Stimulated activated CD4-positive, alpha-beta T cell treated with anti-CD3 and anti-CD28 coated beads, Interleukin-1b, Interleukin-23, amount 100 ng/mL, for 48 hours (primary cell): ENCODE measurements at places on chromosomes 7 and 10.

DNA sequence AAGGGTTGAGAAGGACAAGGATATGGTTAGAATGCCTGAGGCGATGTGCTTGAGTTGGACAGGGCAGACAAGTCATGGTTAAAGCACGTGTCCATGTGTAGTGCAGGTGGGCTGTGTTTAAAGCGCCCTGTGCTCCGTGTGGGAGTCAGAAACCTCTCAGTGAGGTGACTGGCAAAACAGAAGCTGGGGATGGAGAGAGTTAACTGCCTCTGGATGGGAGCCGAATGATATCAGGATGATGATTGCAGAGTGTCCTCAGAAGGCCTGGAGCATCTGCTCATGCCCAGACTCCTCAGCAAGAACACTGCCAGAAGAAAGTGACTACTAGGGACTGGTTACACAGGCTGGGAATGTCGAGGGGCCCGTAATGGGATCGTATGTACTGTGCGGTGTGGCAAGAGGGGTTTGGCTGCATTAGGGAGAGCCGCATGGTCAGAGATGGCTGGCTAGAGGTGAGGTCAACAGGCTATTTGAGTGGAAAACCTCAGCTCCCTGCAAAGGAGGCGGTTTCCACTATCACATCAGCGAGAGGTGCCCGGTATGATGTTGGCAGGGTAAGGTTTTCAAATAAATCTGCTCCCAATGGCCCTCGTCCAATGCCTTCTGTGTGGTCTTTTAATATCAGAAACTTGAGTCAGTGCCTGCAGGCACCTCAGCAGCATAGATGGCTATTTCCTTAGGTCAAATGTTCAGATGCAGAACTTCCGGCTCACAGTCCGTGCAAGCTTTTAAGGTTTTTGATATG lies 26.1 kb upstream of the MRC1 start:
- no peak for DNase-seq

DNA sequence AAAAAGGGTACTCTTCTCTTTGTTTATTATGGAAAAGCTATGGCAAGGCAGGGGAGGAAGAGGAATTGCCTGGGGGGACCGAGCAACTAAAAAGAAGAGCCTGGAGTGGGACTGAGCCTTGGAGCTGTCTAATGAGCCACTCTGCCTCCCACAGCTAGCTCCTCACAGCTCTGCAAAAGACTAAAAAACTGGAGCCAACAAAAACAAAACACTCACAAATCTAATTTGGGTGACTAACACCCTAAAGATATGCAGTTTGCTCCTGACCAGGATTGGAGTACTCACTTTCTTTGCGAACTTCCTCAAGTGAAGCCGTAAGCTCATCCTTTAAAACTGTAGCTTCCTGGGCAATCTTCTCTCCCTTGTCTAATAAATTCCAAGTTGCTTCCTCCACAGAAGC lies 89.4 kb downstream of the CTNNA3 start:
- DNase-seq: no peak

DNA sequence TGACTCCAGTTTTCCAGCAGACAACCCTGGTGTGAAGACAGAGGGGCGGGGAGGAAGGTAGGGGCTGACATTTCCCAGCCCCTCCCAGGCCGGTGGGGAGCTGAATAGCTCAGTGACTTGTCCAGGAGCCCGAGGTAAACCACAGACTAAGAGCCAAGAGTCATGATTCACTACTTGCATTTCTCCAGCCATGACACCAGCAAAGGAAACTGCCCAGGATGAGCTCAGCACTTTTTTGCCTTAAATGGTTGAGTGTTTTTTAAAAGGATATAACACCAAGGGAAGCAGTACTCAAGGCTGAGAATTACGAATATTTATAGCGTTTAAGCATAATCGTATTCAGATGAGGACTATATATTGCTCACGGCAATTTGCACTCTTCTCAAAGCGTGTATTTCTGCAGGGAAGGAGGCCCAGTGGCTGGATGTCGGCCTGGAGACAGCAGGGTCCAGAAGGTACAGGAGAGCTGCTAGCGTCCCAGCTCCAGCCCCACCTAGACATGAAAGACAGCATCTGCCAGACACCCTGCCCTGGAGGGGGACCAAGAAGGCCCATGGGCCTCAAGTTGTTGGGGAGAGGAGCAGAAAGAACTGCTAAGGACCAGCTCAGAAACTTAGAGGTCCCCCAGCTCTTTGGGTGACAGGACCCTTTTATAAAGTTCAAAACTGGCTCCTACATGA lies 141.4 kb downstream of the GRID1 start:
- DNase-seq: no peak

DNA sequence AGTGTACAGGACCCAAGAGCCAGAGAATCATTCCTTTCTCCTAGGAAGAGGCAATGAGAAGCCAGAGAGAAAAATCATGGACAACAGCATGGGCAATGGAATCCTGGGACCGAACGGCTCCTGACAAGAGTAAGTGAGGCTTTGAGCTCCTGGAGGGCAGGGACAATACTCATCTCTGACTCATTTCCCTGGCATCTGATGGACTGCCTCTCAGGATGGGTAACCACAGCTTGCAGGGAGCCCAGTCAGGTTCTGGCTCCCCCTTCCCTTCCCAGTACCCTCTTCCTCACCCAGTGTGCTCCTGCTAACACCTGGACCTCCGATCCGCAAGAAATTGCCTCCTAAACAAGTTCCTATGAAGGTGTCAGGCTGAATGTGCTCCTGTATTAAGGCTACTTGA lies 51.2 kb upstream of the SORCS3 start:
- no peak for DNase-seq

DNA sequence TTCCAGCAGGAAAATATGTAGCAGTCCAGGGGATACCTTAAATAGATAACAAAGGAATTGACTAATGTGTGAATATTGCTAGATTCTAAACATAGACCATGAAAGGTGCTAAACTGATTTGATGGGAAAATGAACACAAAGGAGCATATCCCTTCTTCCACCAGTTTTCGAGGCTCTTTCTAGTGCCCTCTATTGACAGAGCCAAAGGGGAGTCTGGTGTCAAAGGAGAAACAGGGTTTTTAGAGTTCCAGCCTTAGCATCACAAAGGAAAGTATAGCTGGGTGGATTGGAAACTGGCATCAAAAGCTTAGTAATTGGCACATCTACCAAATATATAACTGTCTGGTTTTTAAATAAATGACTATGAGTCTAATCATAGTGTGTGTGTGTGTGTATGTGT lies 636.8 kb downstream of the ETV1 start:
- DNase-seq: no peak

GRCh38 chr7:22662556-22663356 lies 64.2 kb upstream of the IL6 start:
- DNase-seq: no peak

- DNase-seq: peak; percentile 59
These were observed 277.4 kb upstream of the KLF14 start for GRCh38 chr7:131011432-131011742.

DNA sequence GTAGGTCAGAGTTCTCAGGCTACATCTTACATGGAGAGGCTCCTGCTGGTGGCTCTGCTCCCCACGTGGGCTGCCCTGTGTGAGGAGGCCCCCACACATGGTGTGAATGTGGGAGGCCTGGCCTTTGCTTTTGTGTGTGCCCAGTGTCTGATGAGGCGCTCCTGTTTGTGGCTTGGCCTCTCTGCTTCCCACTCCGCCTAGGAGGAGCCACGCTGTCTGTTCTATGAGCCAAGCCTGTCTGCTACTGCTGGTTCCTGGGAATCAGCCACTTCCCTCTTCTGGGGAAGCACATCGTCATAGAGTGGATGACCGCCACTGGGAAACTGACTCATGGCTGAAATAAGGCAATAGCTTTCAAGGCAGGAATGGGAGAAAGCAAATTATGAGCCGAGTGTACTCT lies 87.1 kb downstream of the CYP26A1 start:
- no peak for DNase-seq

DNA sequence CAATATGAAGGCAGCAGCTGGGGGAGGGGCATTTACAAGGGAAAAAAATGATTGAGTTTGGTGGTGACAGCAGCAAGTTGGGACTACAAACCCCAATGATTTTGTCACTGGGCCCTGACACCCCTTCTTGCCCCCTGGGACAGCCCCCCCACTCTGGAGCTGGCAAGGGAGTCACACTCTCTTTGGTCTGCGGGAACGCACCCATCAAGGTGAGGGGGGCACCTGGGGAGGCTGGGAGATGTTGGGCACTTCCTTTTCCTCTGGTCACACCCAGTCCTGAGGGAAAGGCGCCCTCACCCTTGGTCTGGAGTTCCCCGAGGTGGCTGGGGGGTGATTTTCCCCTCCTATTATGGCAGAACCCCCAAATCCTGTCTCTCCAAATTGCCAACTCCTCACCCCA lies 24.4 kb downstream of the EPHB4 start:
- DNase-seq: no peak

GRCh38 chr7:142323706-142324105 lies 65.8 kb upstream of the PRSS58 start:
- peak; percentile 55 for DNase-seq

GRCh38 chr10:121323443-121323842 lies 274.8 kb downstream of the FGFR2 start:
- DNase-seq: no peak

DNA sequence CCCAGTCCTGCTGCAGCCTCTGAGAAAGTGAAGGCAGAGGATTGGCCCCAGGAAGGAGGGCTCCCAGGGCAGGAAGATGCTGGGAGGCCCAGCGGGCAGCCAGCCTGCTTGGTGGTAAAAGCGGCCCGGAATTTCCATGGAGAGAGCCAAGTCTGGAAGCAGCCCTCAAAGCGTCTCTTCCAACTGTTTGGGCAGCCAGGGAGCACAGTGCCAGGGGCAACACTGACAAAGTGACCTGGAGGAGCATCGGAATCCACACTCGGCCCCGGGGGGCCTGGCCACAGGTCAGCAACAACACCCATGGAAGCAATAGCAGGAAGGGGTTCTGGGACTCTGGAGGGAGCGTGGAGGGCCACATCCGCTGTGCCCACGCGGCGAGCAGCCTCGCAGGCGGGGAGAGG lies 63.2 kb upstream of the FGFR2 start:
- no peak for DNase-seq

GRCh38 chr7:33882040-33882837 lies 23.1 kb upstream of the BMPER start:
- no peak for DNase-seq

GRCh38 chr7:6546498-6547251 lies 4.6 kb downstream of the GRID2IP start:
- DNase-seq: no peak

- no peak for DNase-seq
These were observed 748.7 kb downstream of the AUTS2 start for GRCh38 chr7:70346844-70347462.

DNA sequence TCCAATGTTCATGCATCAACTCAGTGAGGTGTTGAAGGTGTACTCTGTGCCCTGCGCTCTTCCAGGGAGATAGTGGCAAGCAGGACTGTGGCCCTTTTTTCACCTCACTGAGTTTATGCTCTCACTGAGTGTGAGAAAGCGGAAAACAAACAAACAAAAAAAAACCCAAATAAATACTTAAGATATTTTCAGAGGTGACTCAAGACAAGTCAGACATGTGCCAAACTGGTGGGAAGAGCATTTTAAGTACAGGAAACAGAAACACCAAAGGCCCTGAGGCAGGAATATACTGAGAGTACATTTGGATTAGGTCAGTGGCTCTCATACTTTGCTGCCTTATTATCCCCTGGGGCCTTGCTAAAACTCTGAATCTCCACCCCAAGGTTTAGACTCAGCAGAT lies 111.9 kb upstream of the IGFBP3 start:
- DNase-seq: no peak

- DNase-seq: no peak
These were observed 25.7 kb upstream of the PRSS37 start for GRCh38 chr7:141866974-141867373.

- DNase-seq: no peak
These were observed 42.9 kb downstream of the MKLN1 start for GRCh38 chr7:131370523-131370968.

GRCh38 chr7:27122077-27122910 lies 8.3 kb downstream of the HOXA4 start:
- DNase-seq: no peak

DNA sequence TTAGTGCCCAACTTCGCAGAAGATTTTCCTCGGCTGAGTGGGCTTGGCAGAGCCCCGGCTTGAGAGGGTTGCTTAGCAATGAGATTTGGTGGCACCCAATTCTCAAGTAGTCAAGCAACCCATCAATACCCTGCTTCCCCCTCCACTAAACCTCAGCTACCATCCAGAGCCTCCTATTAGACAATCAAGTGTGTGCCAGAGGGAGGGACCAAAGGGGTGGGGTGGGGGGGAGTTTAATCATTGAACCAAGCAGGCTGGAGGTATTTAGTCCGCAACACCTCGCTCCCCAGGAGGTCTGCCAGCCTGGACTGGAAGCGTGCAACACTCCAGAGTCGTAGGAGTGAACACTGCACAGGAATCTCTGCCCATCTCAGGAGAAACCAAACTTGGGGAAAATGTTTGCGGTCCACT lies at the start of gene HKDC1:
HKDC1 (plus strand) TSS at position 292 of the 411 bp plus-strand sequence; CDS start at position 396, 104 bp downstream.
- no peak for DNase-seq

DNA sequence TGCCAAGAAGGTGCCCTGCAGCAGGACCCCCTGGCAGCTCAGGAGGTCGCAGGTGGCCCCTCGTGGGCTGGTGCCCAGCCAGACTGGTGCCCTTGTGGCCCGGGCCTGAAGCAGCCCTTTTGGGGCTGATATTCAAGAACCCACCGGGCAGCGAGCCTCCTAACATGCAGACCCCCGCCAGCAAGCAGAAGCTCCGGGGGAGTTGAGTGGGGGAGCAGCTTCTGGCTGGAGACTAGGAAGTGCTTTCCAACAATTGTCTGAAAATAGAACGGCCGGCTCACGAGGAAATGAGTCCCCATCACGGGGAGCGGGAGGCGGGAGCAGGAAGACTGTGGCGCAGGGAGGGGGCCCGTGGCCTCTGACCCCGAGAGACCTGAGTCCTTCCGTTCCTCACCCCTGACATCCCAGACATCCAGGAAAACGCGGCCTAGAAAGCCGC lies 9.5 kb upstream of the INTS1 start:
- DNase-seq: no peak

- no peak for DNase-seq
These were observed 21.2 kb upstream of the BLOC1S2 start for GRCh38 chr10:100307684-100308083.

DNA sequence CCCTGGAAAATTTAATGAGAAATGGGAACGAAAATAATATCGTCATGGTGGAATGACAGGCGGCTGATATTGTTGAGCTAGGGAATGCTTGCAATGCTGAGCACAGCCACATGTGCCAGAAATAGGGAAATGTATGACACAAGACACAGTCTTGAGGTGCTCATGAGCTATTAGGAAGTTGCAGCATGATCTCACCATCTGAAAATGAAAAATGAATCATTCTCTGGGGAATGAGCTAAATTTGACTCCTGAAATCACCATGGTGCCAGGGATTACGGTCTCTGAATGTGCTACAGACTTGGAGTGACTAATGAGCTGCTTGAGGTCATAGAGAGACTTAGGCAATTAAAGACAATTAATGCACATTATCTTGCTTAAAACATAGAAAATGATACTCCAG lies 845.0 kb downstream of the CNTNAP2 start:
- no peak for DNase-seq

- DNase-seq: no peak
These were observed 43.9 kb upstream of the GPR158 start for GRCh38 chr10:25130906-25131305.

DNA sequence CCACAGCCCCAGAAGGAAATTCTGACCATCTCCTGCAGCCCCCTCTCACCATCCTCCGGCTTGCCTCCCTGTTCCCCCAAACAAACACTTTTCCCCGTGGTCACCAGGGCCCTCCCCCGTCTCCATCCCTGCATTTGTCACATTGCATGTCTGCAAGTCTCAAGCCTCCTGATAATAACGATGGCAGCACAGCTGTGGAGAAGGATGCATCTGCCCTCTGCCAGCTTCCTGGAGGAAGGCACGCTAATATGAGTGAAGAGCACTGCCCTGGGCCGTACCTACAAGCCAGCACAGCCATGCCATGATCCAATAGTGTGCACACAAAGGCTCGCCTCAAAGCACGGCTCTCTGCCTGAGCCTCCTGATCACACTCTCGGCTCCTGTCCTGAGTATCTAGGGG lies 98.5 kb downstream of the SLIT1 start:
- no peak for DNase-seq
